ENCODE measurements at places on chromosomes 6 and 20. TPM values are rescaled to one million over a fixed set of nuclear protein-coding genes. Genes with fewer than 3 reads are reported as not detected.

DNA sequence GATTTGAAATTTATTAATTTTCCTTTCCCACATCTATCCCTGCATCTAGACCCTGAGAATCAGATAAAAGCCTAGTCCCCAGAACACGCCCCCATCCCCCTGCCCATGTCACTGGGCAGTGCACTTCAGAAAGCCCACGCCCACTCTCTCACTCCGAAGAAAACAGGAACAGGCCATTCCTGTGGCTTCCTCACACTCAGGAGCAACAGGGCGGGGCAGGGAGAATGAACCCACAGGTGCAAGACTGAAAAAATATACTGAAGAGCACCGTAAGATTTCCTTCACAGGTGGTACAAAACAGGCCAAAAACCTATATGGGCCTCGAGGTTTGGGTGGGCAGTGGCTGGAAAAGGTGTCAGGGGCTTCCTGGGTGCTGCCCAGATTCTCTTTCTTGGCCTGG lies 3.4 kb downstream of the OXT start:
- no peak overlapping the region for H3K27ac ChIP-seq
- no peak for DNase-seq
- no peaks in the 10 kb centered on the region for H3K36me3 ChIP-seq
- no peaks in the 10 kb centered on the region for H3K27me3 ChIP-seq

- H3K4me1 ChIP-seq, result peaks cover 5% of the 10 kb centered on the region
- peak; percentile 36 for DNase-seq
- H3K27me3 ChIP-seq, result no peaks in the 10 kb centered on the region
- H3K4me3 ChIP-seq, result peak overlapping the region; percentile 33
Observed at GRCh38 chr20:13221313-13221672, 219 bp downstream of the ISM1 start.

GRCh38 chr20:15475483-15475882 lies 1097.8 kb downstream of the KIF16B start:
- H3K4me1 ChIP-seq, result no peaks in the 10 kb centered on the region
- H3K27ac ChIP-seq, result no peak overlapping the region
- H3K4me3 ChIP-seq, result no peak overlapping the region

Gene DNMT3B
- total RNA-seq, result 5.1 TPM

Gene MCM3
- total RNA-seq, result 19.4 TPM

Gene CFAP61
- 0.25 TPM for total RNA-seq

Gene PSORS1C2
- total RNA-seq, result not detected

DNA sequence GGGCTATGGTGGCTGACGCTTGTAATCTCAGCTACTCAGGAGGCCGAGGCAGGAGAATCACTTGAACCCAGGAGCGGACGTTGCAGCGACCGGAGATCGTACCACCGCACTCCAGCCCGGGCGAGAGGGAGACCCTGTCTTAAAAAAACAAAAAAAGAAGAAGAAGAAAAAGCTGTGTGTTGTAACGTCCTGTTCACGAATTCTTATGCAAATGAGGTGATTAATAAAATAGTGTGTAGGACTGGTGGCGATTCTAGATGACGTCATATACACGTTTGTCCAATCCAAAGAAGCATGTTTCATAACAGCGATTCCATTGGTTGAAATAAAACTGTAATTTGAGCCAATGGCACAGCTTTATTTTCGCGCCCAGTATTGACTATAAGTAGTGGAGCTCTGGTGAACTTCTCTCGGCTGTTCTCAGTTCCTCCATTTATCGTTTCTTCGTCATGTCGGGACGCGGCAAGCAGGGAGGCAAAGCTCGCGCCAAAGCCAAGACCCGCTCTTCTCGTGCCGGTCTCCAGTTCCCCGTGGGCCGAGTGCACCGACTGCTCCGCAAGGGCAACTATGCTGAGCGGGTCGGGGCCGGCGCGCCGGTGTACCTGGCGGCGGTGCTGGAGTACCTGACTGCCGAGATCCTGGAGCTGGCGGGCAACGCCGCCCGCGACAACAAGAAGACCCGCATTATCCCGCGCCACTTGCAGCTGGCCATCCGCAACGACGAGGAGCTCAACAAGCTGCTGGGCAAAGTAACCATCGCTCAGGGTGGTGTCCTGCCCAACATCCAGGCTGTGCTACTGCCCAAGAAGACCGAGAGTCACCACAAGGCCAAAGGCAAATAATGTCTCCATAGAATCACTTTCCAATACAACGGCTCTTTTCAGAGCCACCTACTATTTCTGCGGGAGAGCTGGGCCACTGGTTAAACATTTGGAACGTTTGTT lies 47.0 kb downstream of the OR2B2 start:
- peaks cover 4% of the 10 kb centered on the region for H3K4me1 ChIP-seq
- peak overlapping the region; percentile 36 for H3K4me3 ChIP-seq
- peaks cover 36% of the 10 kb centered on the region for H3K27me3 ChIP-seq
- H3K27ac ChIP-seq, result no peak overlapping the region
- no peaks in the 10 kb centered on the region for H3K36me3 ChIP-seq

All from pancreas (tissue), 10 donors.